ENCODE measurements at places on chromosomes 1 and 21.

- no peak for DNase-seq
Observed at GRCh38 chr1:65832296-65832695, 39.6 kb downstream of the PDE4B start.

DNA sequence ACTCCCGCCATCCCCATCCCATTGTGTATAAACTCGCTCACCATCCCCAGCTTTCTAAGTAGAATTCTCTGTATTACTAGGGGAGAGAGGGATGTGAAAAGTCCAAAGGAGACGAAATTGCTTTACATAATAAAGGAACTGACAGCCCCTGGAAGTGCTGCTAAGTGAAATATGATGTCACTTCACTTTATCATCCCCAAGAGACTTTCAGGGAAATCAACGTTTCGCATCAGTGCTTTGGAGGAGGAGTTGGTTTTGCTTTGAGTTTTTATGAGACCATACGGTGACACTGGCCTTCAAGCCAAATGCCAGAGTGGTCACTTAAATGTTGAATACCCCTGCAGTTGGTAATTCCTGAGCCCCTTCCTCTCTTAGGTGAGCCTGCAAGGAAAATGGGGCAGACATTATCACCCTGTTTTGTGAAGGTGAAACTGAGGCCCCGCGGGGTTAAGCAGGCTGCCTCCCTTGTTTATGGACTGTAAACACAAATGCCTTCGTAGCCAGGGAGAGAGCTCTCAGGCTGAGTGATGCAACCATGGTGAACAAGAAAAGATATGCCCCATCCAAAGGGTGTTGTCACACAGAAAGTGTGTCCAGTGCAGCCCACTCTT, 58.4 kb upstream of the KAZN start:
- DNase-seq, result no peak

DNA sequence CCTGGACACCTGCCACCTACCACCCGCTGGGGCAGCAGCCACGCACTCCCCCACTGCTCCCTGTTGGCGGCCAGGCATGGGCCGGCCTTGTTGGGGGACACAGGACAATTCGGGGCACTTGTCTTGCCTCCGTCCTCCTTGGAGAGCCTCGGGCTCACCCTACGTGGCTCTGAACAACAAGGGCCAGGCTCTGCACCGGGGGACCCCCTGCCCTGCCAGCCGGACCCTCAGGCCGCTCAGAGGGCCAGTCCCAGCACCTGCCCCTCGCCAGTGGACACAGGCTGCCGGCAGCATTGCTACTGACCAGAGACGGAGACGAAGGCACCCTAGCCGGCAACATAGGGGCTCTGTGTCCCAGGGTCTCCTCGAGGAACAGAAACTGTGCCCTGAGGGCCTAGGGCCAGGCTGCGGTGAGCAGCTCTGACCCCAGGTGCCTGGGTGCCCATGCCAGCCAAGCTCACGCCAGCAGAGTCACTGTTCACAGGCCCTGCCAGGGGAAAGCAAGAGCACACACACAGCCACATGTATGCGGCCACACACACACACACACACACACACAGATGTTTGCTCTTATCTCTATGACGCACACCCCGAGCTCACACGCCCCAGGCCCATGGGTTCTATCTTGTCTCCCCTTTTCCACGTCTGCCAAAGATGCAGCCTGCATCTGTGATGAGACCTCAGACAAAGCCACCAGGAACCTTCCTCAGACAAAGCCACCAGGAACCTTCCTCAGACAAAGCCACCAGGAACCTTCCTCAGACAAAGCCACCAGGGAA, 45.9 kb downstream of the MORN1 start:
- no peak for DNase-seq

- no peak for DNase-seq
Observed at GRCh38 chr1:201656311-201657032, 117.5 kb downstream of the NAV1 start.

- no peak for DNase-seq
Observed at GRCh38 chr1:176691251-176692228, 228.6 kb downstream of the PAPPA2 start.

DNA sequence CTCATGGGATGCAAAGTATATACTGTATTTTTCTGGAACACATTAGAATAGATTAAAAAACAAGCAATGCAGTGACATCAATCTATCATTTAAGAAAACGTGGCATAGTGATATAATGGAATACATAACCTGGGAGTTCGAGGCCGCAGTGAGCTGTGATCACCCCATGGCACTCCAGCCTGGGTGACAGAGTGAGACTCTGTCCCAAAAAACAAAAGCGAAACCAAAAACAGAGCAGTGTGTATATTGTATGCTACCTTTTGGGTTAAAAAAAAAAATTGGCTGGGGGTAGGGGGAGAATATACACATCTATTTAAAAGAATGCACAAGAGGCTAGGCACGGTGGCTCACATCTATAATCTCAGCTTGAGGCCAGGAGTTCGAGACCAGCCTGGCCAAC, 13.5 kb downstream of the SLC2A1 start:
- DNase-seq, result no peak

GRCh38 chr1:52168373-52169080, 26.6 kb downstream of the ZFYVE9 start:
- DNase-seq, result no peak
